MCF 10A (cell line): ENCODE measurements at places on chromosomes 1 and 21. TPM values are rescaled to one million over a fixed set of nuclear protein-coding genes. Genes with fewer than 3 reads are reported as not detected.

PLEKHN1 gene
- 7.9 and 11.1 TPM in 2 replicates for total RNA-seq

DNA sequence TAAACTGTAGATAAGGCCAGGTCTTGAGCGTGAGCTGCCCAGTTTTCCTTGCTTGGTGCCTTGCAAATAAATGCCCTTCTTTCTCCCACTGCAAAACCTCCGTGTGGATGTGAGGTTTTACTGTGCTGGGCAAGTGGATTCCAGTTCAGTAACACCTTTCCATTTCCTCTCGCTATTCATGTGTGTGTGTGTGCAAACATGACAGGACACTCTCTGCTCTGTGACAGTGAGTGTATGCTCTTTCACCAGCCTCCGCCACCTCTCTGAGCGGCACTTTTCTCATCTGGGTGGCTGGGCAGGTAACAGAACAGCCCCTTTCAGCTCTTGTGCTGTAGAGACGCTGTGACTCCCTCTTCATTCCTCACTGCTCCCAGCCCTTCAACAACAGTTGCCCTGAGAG, 23.9 kb downstream of the CNIH3 start:
- no peak overlapping the region for H3K4me3 ChIP-seq
- no peaks in the 10 kb centered on the region for H3K36me3 ChIP-seq
- no peak for DNase-seq
- H3K27me3 ChIP-seq = peaks cover 27% of the 10 kb centered on the region

SH2D2A gene
- total RNA-seq = 19.2 and 27.9 TPM in 2 replicates

- H3K4me3 ChIP-seq = peak overlapping the region; percentile 32
- H3K27ac ChIP-seq = no peak overlapping the region
- H3K36me3 ChIP-seq = no peaks in the 10 kb centered on the region
These were observed 565 bp upstream of the GRIK1 start for GRCh38 chr21:29940361-29940760.

KRTAP10-3 gene
- total RNA-seq = not detected in 2 replicates

GRCh38 chr1:181087400-181087901, 1.0 kb upstream of the IER5 start:
- peak overlapping the region; percentile 100 for H3K4me3 ChIP-seq
- DNase-seq = peak; percentile 54
- H3K36me3 ChIP-seq = peaks cover 47% of the 10 kb centered on the region
- H3K27me3 ChIP-seq = no peaks in the 10 kb centered on the region

DNA sequence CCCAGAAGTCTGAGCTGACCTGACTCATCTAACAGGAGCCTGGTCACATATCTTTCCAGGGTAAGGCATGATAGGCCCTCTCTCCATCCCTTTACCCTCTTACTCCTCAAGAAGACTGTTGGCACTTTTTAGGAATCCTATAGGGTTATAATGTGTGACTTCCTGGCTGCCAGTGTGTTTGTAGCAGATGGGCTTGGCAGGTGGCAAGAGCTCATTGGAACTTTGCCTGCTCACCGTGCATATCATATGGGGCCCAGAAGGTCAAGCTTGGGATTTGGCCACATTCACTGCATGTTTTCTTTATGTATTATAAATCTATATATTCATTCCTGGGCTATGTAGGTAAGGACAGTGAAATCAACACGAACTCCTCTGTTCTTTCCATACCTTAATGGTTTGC, 5.2 kb downstream of the KAZN start:
- H3K36me3 ChIP-seq = no peaks in the 10 kb centered on the region
- DNase-seq = no peak
- no peak overlapping the region for H3K4me3 ChIP-seq
- peaks cover 34% of the 10 kb centered on the region for H3K27me3 ChIP-seq
- no peaks in the 10 kb centered on the region for H3K4me1 ChIP-seq

- no peak for DNase-seq
- H3K27me3 ChIP-seq = no peaks in the 10 kb centered on the region
- H3K4me1 ChIP-seq = no peaks in the 10 kb centered on the region
- H3K36me3 ChIP-seq = no peaks in the 10 kb centered on the region
- no peak overlapping the region for H3K4me3 ChIP-seq
- H3K27ac ChIP-seq = no peak overlapping the region
These were observed 75.5 kb downstream of the HIVEP3 start for GRCh38 chr1:41842993-41843755.

- no peaks in the 10 kb centered on the region for H3K36me3 ChIP-seq
- H3K27me3 ChIP-seq = peaks cover 28% of the 10 kb centered on the region
- peaks cover 20% of the 10 kb centered on the region for H3K4me1 ChIP-seq
- H3K27ac ChIP-seq = no peak overlapping the region
- peak; percentile 31 for DNase-seq
- H3K4me3 ChIP-seq = no peak overlapping the region
These were observed 54.2 kb upstream of the SPATA6 start for GRCh38 chr1:48526008-48526710.

- no peak for DNase-seq
- H3K27ac ChIP-seq = no peak overlapping the region
- H3K27me3 ChIP-seq = no peaks in the 10 kb centered on the region
These were observed 40.8 kb downstream of the RGL1 start for GRCh38 chr1:183845681-183846080.

DNA sequence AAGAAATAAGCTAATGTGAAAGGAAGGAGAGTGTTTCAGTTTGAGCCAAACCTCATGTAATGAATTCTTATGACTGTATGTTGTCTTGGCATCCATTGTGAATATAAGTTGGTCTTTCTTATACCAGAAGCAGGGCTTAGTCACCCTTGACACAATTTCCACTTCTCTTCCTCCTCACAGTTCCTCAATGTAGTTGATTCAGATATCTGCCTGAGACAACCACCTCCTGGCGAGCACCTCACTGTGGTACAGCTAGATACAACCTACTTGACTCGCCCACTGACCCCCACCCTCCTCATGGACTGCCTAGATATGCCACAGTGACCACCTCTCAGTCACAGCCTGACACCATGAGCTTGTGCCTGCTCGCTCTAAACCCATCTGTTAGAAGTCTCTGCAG, 45.6 kb downstream of the KYAT3 start:
- H3K4me1 ChIP-seq = no peaks in the 10 kb centered on the region
- H3K4me3 ChIP-seq = no peak overlapping the region
- H3K36me3 ChIP-seq = peaks cover 44% of the 10 kb centered on the region
- DNase-seq = no peak
- peak overlapping the region; percentile 7 for H3K27ac ChIP-seq
- H3K27me3 ChIP-seq = no peaks in the 10 kb centered on the region

DNA sequence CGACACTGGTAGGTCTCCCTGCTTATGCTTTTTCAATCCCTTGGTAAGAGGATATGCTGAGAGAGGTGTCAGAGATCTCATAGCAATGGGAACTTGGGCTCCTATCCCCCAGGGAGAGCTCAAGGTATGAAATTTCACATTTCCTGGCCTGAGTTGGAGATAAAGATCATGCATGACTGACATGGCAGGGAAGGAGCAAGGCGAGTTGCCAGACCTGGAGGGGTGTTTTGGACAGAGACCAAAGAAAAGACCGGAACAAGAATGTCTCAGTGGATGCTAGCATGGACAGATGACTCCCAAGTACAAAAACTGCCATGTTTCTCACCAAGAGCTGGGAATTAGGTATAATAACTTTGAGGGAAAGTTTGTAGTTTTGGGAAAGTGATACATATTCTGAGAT, 334.1 kb upstream of the B3GALT2 start:
- no peaks in the 10 kb centered on the region for H3K27me3 ChIP-seq
- H3K4me1 ChIP-seq = peaks cover 5% of the 10 kb centered on the region
- H3K27ac ChIP-seq = no peak overlapping the region
- no peak overlapping the region for H3K4me3 ChIP-seq
- no peaks in the 10 kb centered on the region for H3K36me3 ChIP-seq

GRCh38 chr1:119838236-119838635, 27.0 kb upstream of the REG4 start:
- H3K4me3 ChIP-seq = no peak overlapping the region
- H3K27ac ChIP-seq = no peak overlapping the region
- peaks cover 44% of the 10 kb centered on the region for H3K27me3 ChIP-seq
- peak; percentile 6 for DNase-seq
- H3K36me3 ChIP-seq = no peaks in the 10 kb centered on the region

DNA sequence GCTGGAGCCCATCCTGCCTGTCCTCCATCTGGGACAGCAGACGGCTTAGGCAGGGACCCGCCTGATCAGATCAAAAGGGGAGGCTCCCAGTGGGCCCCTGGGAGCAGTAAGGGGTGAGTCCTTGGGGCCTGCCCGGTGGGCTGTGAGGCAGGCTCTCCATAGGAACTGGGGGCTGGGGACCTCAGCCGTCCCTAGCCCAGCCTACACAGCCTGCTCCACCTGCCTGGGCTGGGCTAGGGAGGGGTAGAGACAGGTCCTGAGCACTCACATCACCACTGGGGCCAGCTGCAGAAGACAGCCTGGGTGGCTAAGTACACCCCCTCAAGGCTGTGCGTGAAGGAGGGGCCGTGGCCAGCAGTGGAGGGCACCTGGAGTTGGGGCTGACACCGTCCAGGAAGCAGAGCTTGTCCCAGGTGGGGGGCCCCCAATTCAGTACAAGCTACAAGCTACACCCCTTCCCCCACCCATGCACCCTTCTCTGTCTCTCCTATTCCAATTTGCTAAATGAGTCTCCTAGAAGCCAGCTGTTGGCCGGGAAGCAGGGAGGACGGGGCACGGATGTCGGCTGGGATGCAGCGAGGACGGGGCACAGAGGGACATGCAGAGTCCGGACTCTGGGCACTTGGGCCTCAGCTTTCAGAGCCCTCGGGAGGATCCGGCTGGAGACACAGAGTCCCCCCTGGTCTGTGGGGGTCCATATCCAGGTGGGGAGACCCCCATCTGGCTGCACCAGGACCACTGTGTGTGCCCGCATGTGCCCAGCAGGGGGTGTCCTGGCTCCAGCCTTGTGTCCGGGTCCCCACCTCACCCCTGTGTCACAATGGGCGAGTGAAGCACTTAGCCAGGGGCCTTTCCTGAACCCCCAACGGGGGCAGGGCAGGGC, 1.7 kb downstream of the ISG15 start:
- no peaks in the 10 kb centered on the region for H3K27me3 ChIP-seq
- H3K36me3 ChIP-seq = peaks cover 16% of the 10 kb centered on the region
- H3K4me1 ChIP-seq = peaks cover 9% of the 10 kb centered on the region
- H3K4me3 ChIP-seq = no peak overlapping the region
- no peak overlapping the region for H3K27ac ChIP-seq
- peak; percentile 48 for DNase-seq

GRCh38 chr1:11653861-11654136, 430 bp downstream of the FBXO2 start:
- H3K4me1 ChIP-seq = no peaks in the 10 kb centered on the region
- H3K27me3 ChIP-seq = no peaks in the 10 kb centered on the region
- peak; percentile 11 for DNase-seq

- H3K36me3 ChIP-seq = peaks cover 98% of the 10 kb centered on the region
- DNase-seq = peak; percentile 65
- H3K27me3 ChIP-seq = no peaks in the 10 kb centered on the region
- no peak overlapping the region for H3K4me3 ChIP-seq
These were observed 39.9 kb downstream of the IL6R start for GRCh38 chr1:154445040-154445472.

DNA sequence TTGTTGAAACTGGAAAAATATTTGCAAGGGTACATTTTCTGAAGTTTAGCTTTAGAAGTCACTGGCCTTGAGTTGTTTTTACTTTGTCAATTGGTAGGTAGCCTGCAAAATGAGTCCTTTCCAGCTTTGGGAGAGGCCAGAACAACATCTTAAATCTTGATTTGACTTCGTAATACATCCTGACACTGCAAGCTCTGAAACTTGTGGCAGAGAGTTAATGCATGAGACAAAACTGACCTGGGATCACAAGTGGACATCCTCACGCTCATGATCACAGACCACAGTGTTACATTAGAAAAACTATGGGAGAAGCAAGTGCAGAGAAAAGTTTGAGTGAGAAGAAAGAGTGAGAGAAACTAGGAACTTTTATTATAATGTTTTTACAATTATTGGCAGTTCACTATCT, 550.9 kb downstream of the USP25 start:
- H3K27me3 ChIP-seq = peaks cover 46% of the 10 kb centered on the region
- no peaks in the 10 kb centered on the region for H3K4me1 ChIP-seq
- H3K36me3 ChIP-seq = no peaks in the 10 kb centered on the region
- DNase-seq = no peak
- no peak overlapping the region for H3K27ac ChIP-seq

DNA sequence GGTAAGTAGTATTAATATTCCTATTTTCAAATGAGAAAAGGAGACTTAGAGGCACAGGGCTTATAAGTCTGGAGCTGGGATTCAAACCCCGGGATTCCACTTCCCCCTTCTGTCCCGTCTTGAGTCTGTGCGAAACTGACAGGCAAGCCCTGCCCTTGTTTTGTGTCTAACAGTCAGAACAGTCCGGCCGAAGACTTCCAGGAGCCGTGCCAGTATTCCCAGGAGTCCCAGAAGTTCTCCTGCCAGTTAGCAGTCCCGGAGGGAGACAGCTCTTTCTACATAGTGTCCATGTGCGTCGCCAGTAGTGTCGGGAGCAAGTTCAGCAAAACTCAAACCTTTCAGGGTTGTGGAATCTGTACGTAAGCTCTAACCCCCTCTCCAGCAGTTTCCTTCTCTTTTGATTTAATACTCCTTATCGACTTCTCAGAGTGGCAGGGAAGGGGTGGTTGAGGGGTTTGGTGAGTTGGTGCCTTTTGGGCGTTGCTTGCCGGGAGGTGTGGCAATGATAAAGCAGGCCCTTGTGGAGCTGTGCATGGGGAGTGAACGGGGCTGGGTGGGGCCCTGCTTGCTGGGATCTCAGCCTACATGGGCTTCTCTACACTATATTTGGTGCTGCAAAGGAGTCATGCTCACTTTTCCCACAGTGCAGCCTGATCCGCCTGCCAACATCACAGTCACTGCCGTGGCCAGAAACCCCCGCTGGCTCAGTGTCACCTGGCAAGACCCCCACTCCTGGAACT, 29.4 kb downstream of the IL6R start:
- peaks cover 29% of the 10 kb centered on the region for H3K4me1 ChIP-seq
- H3K36me3 ChIP-seq = peaks cover 90% of the 10 kb centered on the region
- no peak for DNase-seq
- peak overlapping the region; percentile 39 for H3K27ac ChIP-seq

RBP7 gene
- total RNA-seq = not detected in 2 replicates

DNA sequence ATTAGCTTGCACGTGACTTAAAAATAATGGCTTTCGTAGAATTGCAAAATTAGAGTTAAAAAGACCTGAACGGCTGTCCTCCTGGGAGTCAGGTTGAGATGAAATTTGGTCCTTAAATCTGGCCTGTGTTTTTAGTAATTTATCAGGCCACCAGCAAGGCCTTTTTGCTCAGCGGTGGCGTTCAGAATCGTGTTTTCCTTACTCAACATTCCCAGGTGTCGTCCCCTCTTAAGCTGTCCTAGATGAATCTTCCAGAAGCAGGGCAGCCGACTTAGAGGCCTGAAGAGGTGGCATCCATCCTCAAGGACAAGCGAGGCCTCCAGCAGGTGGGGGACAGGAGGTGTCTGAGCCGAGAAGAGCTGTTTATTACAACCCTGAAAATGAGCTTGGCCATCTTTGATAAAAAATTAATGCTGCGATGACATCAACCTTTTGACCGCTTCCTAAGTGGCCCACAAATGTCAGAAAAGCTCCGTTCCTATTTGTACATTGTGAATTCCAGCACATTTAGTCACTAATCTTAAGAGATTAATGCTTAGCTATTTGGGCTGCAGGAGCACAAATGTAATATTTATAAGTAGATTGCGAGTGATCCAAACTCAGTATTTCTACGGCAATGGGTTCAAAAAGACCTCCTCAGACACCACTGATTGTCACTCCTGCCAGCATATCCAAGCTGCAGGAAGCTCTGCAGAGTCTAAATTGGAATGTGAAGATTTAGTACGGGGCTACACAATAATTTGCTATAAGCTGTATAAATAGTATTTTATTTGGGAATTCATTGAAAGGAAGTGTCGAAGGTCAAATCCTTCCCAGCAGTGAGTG, 344.1 kb upstream of the VAMP3 start:
- no peak overlapping the region for H3K4me3 ChIP-seq
- no peak overlapping the region for H3K27ac ChIP-seq
- DNase-seq = no peak
